Suppressor macrophage (primary cell): ENCODE measurements at places on chromosomes 11 and 22.

DNA sequence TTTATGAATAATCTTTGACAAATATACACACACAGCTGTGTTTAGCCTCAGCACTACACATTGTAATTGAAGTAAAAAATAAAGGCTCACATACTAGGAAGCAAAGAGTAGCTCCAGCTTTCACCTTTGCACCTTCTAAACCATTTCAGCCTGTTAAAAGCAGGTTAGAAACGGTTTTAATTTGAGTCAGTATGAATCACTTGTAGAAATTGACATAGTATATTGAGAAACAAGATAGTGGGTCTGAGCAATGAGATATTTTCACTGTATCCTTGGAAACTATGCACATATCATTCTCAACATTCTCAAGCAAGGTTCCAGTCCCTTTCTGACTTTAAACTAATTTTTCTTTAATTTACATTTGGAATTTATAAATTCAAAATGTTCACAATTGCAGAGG is 380.3 kb downstream of the AASDHPPT start:
- no peak for DNase-seq

GRCh38 chr22:48321986-48322545 is 1505.6 kb downstream of the BRD1 start:
- DNase-seq, result no peak

- DNase-seq, result no peak
Observed at GRCh38 chr11:63880403-63880790, 36.6 kb downstream of the RCOR2 start.

GRCh38 chr11:67281552-67282150 is 7.5 kb upstream of the ANKRD13D start:
- no peak for DNase-seq

DNA sequence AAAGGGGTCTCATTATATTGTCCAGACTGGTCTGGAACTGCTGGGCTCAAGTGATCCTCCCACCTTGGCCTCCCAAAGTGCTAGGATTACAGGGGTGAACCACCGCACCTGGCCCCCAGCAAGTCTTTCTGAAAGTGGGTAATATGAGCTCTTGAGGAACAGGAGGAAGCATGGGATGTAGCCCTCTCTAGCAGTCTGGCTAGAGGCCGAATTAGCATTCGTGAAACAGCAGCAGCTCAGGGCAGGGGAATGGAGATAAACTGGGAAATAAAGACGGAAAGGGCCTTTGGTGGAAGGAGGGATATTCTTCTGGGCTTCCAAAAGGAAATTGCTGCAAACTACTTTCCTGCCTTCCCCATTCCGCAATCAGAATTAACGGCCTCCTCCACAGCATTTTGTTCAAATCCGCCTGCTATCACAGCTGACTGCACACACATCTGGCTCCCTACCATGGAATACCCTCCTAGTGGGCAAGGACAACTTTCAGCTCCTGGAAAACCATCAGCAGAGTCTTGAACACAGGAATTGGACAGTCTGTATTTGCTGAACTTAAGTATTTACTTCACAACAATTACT is 44.3 kb downstream of the MICAL3 start:
- DNase-seq, result no peak

- DNase-seq, result no peak
Observed at GRCh38 chr11:16776711-16777612, 38.5 kb downstream of the C11orf58 start.

DNA sequence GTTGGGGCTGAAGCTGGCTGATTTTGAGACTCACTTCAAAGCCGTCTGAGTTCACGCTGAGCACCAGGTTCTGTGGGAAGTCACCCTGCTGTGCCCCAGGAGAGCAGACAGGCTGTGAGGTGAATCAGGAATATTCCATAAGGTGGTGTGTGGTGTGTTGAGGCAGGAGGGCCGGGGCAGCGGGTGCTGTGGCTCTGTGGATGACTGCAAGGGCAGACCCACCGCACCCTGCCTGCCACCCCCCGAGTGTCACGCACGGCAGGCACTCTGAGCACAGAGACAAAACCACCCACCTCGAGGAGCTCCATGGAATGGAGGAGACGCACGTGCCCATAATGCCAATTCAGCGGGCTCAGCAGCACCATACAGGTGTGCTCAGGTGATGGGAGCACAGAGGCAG is 147.8 kb downstream of the PKNOX2 start:
- DNase-seq, result no peak

DNA sequence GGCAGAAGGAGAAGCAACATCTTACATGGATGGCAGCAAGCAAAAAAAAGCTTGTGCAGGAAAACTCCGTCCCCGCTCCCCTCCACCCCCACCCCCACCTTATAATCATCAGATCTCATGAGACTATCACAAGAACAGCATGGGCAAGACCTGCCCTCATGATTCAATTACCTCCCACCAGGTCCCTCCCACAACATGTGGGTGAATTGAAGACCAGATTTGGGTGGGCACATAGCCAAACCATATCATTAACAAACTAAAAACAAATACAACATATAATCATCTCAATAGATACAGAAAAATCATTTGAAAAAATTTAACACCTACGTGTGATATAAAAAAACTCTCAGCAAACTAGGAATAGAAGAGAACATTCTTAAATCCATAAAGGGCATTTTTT is 88.8 kb downstream of the BUD13 start:
- no peak for DNase-seq

- no peak for DNase-seq
Observed at GRCh38 chr22:35781898-35782297, 64.2 kb downstream of the APOL5 start.

DNA sequence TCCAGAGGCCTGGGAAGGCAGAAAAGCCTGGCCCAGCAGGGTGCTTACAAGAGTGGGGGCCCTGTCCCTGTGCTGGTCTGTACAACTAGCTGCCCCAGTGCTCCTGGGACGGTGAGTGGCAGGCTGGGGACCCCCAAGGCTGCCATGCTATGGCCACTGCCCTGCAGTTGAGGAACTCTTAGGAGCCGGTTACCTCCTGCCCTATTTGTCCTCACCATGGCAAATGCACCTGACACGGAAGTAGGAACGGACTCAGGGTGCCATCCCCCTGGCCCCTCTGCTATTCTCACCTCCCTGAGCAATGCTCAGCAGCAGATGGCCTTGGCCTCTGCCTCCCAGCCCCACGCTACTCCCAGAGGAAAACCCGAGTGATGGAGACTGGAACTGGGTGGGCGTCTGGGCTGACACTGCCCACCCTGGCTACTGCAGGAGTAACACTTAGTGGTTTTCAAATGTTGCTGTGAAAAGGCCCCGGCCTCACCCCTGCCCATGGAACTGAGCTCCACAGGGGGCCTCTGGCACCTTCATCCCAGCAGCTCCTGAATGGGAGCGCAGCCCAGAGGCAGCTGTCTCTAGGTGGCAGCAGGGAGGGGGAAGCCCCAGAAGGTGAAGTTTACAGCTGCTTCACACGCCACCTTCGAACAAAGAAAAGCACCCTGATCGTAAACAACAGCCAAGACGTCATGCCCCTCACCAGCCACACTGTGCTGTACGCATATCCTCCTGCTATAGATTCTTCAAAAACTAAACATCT is 105.3 kb downstream of the CTTN start:
- no peak for DNase-seq
